ENCODE measurements at places on chromosomes 16 and 17. TPM values are rescaled to one million over a fixed set of nuclear protein-coding genes. Genes with fewer than 3 reads are reported as not detected.

- no peak for DNase-seq
Observed at GRCh38 chr17:79005063-79005861, 4.3 kb downstream of the CANT1 start.

DNA sequence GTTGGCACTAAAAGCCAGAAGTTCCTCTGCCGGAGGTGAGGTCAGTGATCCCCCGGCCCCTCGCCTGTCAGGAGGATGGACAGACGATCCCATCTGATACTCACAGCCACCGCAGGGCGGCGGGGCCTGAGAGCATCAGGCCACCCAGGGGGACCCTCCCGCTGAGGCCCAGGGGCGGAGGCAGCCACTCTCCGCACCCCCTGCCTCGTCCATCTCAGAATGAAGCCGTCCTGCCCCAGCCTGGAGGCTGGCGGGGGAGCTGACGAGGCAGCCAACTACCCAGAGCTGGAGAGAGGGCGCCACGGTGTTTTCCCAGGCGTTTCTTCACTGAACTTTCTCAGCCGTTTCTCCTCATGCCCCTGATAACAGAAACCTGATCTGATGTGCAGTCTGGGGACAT is 22.6 kb downstream of the TPSD1 start:
- DNase-seq = no peak

Gene DYNLRB2
- not detected for total RNA-seq

DNA sequence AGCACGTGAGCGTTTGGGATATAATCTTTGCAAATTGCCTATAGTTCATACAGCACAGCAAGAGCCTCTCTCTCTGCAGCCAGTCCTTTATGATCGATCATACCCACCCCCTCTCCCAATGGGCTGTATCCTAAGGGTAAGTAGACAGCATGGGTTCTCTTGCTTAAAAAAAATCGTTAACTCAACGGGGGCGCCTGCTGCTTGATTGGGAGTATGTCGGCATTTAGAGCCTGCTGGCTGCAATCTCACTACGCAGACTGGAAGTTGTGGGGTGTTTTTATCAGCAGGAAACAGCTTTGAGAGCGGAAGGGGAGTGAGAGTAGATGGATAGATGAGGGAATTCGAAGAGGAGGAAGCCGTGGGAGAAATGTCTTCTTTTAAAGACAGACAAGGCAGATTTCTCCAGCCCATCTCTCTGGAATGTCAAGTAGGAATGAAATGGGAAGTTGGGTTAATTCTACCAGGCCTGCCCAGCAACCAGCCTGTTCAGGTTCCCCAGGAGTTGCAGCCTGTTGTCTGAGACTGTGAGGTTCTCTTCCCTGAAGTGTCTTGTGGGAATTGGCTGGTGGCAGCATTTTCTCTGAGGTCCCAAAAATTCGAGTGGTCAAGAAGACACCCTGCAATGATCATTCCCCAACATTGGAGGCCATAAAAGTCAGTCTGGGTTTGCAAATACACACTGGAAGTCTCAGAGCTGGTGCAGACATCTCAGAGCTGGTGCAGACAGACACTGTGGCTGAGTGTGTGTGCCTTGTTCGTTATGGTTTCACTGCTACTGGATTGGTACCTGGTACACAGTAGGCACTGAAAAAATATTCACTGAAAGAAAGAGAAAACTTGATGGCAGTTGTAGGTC is 65.6 kb downstream of the PRKCB start:
- no peak for DNase-seq

GRCh38 chr16:15988268-15989013 is 39.0 kb downstream of the ABCC1 start:
- no peak for DNase-seq

DNA sequence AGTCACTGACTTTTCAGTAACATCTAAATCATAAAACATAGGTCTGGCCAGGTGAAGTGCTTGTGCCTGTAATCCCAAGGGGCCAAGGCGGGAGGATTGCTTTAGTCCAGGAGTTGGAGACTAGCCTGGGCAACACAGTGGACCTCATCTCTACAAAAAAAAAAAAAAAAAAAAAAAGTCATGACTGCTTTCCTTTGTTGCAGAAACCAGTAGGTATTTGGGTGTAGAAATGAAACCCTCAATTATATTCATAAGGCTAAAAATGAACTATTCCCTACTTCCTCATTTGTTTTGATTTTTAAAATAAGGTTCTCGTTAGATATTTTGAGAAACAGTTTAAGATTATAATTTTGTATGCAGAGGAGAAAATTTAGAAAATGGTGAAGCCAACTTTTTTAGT is 26.0 kb downstream of the PITPNC1 start:
- no peak for DNase-seq

DNA sequence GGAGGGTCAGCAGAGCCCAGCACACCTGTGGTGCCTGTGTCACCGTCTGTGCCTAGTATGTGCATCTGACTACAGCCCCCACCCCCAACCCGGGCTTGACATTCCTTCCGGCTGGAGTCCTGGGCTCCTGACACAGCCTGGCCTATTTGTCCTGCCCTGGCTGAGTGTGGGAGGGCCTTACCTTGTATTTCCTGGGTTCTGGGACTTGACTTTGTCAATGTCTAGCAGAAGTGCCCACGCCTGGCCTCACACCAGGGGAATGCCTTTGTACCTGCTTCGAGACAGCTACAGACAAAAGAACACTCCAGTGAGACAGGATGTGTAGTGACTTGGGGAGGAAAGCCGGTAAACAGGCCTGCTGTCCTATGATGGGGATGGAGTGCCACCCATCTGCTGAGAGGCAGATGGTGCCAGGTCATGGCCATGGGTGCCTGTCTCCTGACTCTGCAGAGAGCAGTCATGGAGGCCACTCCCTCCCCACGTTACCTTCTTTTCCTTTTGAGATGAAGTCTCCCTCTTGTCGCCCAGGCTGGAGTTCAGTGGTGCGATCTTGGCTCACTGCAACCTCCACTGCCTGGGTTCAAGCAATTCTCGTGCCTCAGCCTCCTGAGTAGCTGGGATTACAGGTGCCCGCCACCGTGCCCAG is 42.8 kb downstream of the TNFRSF13B start:
- DNase-seq = no peak

Gene TUBB3
- total RNA-seq = 2.8 TPM

Gene TMEM92
- not detected for total RNA-seq

Data from Right ventricle myocardium inferior (tissue), 1 donor.